ENCODE measurements at places on chromosomes 6 and 20.

- peak; percentile 73 for DNase-seq
Observed at GRCh38 chr6:64520050-64520449, 884.4 kb downstream of the PHF3 start.

GRCh38 chr6:68211242-68211795 lies 423.8 kb upstream of the ADGRB3 start:
- no peak for DNase-seq

DNA sequence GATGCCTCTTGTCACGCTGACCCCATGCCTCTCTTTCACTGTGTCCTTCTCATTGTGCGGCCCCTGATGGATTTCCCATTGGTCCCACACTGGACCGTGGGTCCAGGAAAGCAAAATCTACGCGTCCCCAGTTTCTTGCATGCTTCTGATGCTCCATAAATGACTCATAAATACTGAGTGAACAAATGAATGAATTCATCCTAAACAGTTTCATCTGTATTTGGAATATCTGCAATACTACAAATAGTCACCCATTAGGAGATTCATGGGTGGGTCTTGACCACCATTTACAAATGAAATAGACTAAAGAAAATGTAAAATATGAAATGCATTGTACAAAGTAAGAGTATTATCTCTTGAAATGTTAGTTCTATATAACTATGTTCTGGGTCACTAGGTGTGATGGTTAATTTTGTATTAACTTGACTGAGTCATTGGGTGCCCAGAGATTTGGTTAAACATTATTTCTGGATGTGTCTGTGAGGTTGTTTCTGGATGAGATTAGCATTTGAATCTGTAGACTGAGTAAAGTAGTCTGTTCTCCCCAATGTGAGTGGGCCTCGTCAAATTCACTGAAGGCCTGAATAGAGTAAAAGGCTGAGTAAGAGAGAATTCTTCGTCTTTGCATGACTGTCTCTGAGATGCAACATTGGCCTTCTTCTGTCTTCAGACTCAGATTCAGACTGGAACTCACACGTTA lies 448.7 kb downstream of the PREX1 start:
- DNase-seq: no peak

GRCh38 chr6:136420853-136421252 lies 129.4 kb downstream of the MAP7 start:
- DNase-seq: no peak

DNA sequence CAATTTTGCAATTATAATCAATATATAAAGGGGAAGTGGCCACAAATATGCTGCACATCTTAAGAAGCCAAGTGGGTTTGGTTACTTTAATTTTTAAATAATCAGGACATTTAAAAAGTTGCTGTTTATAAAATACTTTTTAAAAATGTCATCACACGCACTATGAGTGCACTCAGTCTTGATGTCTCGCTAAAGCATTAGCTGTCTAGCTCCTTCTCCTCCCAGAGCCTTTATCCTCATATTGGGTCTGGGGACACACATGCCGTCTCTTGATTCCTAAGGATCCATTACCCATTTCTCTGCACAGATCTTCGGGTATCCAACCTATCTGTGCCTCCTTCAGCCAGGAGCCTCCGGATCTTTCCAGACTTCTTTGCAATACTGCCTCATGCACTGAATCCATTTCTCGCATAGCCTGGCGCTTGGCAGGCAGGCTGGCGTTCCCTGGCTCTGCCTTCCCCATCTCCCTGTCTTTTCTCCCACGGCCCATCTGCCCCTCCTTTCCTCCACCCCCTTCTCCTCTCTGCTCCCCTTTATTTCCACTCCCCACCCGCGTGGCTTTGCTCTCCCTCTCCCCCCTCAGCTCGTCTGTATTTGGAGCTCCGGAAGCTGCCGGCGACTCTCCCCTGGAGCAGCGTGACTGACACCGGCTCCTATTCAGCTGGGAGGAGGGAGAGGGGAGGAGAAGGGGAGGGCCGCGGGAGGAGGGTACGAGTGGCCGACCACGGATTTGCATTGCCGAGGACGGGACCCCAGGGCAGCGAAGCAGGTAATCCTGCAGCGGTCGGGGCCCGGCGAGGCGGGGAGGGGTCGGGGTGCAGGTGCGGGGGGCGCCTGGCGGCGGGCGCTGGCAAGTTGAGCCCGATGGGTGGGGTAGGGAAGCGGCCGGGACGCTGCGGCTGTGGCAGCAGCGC lies at the start of gene CAP2:
TSS of gene CAP2 (plus strand) at position 618 of the 914 bp plus-strand sequence. CDS start 27,961 bp downstream, outside the sequence.
- peak; percentile 87 for DNase-seq

DNA sequence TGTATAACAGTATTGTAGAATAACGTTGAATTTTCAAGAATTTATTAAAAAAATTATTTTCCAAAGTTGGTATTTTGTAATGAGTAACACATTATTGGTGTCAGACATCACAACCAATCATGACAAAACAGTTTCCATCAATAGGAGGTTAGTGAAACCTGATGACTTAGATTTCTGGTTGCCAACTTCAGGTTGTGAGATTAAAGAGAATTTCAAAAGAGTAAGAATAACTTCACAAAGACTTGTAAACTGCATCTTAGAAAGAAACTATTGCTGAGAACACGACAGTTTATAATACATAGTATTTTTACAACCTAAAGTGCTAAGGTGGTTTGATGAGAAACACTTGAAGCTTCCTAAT lies 159.2 kb upstream of the ARG1 start:
- DNase-seq: no peak

DNA sequence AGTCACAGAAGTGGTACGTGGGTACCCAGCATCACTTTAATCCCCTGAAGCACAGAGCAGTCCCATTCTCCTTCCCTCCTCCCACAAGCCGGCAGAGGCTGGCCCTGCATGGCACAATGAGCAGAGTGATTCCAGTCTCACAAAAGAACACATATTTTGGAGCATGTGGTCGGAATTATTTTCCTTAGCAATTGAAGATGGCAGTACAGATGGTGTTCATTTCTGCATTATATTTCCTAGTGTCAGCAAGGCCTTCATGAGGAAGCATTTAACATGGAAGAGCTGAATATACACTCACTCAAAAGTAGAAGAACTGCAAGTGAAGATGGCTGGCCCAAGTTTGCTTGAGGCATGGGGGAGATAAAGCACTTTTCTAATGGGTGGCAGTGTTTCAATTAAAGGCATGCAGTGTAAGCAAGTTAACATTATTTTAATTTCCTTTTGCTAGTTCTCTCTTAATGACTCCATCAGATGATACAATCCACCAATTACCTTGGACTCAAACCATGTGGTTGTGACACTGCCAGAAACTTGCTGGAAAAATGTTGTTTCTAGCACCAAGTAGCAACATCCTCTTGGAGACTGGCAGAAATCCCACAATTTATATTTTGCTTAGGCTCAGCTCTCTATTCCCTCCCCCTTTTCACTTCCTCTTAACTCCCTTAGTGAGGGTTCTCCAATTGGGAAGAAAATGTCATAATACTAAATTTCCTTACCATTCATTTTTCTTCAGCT lies 74.4 kb downstream of the ARHGAP18 start:
- peak; percentile 32 for DNase-seq

DNA sequence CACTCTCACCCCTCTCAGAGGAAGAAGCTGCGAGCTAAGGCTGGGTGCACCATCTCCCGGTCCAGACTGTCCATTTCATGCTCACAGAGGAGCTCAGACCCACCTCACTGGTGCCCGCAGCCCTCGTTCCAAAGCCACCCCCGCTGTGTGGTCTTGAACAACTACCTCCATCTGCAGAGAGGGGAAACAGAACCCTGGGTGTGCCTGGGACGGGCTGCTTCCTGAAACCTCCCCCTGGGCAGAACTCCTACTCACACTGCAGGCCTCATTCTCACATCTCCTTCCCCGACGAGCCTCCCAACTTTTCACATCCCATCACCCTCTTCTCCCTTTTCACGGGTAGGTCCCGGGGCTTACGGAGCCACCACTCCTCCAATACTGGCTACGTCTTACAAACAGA lies 18.1 kb downstream of the PMEPA1 start:
- no peak for DNase-seq

DNA sequence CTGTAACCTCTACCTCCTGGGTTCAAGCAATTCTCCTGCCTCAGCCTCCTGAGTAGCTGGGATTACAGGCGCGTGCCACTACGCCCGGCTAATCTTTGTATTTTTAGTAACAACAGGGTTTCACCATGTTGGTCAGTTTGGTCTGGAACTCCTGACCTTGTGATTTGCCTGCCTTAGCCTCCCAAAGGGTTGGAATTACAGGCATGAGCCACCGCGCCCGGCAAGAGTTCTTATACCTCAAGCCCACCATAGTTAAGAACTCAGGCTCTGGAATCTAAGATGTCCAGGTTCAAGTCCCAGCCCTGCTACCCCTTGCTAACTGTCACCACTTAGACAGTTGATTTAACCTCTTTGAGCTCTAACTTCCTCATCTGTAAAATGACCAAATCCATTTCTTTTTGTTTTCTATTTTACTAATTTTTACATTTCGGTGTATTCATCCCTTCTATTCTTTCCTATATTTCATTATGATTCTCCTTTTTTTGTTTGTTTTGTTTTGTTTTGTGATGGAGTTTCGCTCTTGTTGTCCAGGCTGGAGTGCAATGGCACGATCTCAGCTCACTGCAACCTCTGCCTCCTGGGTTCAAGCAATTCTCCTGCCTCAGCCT lies 104.8 kb upstream of the ZNF217 start:
- no peak for DNase-seq

GRCh38 chr6:125574604-125575003 lies 174.8 kb upstream of the HEY2 start:
- no peak for DNase-seq

DNA sequence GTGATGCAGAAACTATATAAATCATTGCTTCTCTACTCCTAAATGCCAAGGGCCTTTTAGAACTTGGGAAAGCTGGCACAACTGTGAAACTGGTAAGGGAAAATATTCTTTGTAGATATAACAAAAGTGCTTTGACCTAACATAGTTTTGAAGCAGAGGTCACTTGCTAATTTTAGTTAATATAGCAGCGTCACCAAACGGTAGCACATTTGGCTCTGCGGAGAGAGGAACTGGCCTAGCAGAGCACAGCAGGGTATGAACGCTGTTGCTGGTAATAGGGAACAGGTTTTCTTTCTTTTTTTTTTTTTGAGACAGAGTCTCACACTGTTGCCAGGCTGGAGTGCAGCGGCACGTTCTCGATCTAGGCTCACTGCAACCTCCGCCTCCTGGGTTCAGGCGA lies 67.4 kb downstream of the ECT2L start:
- DNase-seq: no peak

DNA sequence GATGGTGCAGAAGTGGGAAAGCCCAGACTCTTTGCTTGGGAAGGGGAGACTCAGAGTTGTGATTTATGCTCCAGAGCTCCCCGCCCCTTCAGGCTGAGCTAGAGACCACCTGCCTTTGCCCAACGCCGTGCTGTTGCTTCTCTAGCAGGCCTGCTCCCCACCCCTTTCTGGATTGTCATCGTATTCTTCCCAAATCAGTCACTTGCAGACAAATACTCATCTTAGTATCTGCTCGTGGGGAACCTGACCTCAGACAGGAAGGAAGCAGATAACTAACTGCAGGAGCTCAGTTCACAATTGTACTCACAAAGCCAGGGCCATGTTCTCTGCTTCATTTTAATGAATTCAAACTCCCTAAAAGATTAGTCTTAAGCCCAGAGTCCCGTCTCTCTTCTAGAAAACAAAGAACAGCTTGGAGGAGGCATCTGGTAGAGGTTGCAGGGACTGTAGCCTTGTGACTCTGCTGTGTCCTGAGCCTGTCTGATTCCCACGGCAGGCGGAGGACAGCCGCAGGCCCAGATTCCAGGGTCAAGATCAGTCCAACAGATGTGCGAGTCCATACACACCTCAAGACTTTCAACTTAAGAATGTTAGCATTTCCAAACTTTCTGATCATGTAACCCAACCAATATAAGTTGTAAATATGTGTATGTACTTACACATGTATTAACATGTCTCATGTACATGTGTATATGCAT lies 57.2 kb upstream of the GGTLC1 start:
- DNase-seq: no peak

- DNase-seq: peak; percentile 71
Observed at GRCh38 chr6:73858376-73858775, 162.4 kb downstream of the CD109 start.

DNA sequence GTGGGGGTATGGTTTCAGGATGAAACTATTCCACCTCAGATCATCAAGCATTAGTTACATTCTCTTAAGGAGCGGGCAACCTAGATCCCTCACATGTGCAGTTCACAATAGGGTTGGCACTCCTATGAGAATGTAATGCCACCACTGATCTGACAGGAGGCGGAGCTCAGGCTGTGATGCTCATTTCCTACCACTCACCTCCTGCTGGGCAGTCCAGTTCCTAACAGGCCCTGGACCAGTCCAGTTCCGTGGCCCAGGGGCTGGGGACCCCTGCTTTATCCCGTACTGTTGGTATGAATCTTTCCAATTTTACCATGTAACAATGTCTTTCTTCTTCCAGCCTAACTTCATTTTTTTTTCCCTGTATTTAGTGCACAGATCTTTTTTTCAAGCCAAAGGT lies 94.9 kb downstream of the OGFRL1 start:
- DNase-seq: no peak

- DNase-seq: no peak
Observed at GRCh38 chr6:19087897-19088296, 700.7 kb downstream of the RNF144B start.

- no peak for DNase-seq
Observed at GRCh38 chr6:150687508-150687907, 87.8 kb downstream of the PLEKHG1 start.

GRCh38 chr20:18906046-18906445 lies 92.5 kb downstream of the SCP2D1 start:
- no peak for DNase-seq

DNA sequence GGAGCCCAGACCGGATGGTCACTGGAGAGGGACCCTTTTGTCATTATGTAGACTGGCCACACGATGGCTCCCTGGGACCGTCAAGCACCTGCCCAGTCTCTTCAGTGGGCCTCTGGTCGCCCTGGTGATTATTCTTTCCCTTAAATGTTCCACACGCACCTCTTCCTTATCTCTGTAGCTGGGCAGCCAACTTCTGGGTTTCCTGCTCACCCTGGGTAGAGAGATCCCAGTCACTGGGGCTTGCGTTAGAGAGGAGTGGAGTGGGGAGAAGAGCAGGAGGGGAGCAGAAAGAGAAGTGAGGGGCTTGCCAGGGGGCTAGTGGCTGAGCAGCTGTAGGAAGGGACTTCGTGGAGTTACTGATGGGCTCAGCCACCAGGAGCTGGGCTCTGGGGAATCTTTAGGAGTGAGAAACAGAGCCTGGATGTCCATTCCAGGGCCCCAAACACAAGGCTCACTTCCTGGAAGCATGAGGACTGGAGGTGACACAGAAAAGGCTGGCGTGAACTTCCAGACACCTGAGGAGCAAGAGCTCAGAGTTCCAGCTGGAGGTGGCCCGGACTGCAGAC lies 150.1 kb downstream of the DHX35 start:
- DNase-seq: peak; percentile 58

DNA sequence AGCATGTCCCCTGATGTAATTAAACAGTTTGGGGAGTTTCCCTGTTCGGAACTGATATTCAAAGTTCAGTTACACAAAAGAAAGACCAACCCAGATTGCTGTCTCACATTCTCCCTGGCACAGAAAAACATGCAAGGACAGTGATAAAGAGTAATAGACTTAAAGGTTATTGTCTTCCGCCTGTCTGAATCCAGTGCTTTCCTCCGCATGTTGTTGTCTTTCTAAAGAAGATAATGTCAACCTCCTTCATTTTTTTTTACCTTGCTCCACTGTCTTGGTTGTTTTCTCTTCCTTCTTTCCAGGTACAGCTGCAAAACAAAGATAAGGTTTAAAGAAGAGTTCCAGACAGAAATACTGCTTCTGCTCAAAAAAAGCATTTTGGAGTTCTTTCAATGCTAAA lies 284.5 kb downstream of the TRDN start:
- DNase-seq: no peak
